Activated naive CD4-positive, alpha-beta T cell treated with anti-CD3 and anti-CD28 coated beads, Interleukin-2, amount 50 U/mL, for 16 hours (primary cell): ENCODE measurements at places on chromosomes 6 and 20.

- DNase-seq: no peak
Observed at GRCh38 chr6:5729813-5730517, 276.8 kb downstream of the NRN1 start.

DNA sequence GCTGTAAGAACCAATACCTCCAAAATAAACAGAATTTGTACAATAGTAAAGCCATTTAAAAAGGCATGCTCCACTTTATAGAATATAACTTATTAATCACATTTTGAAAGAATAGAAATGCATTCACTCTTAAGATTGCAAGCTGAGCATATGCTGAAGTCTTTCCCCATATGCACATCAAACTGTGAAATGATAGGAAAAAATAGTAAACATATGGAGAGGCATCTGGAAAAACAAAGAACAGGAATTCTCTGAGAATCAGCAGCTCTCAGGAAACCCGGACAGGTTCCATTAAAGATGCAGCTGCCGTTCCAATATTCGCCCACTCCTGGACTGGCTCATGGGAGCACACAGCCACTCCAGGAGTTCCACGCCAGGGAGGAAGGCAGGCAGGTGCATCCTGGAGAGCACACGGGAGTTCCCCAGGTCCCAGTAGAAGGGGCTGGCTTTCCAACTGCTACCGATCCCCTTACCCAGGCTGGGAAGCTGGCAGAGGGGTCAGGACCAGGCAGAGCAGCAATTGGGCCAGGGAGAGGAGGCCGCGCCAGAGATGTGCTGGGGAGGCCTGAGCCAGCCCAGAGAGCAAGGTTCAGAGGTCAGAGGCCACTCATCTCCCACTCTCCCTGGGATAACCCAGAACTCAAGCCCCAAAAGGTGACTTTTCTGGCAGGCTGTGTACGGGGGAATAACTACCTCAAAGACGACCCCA is 111.1 kb downstream of the DLL1 start:
- no peak for DNase-seq

- no peak for DNase-seq
Observed at GRCh38 chr6:33627876-33628275, 6.8 kb downstream of the ITPR3 start.

GRCh38 chr20:50146732-50147662 is 6.5 kb downstream of the PEDS1 start:
- peak; percentile 73 for DNase-seq

- DNase-seq: no peak
Observed at GRCh38 chr6:11851387-11851786, 72.8 kb upstream of the ADTRP start.

DNA sequence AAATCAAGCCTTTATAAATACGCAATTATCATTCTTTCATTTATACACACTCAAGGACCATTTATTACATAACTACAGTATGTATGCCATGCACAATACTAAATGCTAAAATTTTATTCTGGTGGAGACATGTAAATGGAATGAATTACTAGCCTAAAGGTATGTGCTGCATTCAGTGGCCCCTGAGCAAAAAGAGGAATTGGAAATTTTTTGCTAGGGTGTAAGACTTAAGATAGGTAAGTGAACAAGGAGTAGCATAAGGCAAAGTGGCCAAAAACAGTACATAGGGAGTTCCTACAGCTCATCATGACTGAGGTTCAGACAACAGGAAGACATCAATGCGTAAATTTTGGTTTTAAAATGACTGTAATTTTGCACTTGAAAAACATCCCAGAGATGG is 2.3 kb upstream of the MTFR2 start:
- DNase-seq: no peak

GRCh38 chr6:79384845-79385244 is 150.4 kb upstream of the HMGN3 start:
- no peak for DNase-seq

- DNase-seq: peak; percentile 89
Observed at GRCh38 chr20:48769069-48769983, 58.5 kb downstream of the PREX1 start.

DNA sequence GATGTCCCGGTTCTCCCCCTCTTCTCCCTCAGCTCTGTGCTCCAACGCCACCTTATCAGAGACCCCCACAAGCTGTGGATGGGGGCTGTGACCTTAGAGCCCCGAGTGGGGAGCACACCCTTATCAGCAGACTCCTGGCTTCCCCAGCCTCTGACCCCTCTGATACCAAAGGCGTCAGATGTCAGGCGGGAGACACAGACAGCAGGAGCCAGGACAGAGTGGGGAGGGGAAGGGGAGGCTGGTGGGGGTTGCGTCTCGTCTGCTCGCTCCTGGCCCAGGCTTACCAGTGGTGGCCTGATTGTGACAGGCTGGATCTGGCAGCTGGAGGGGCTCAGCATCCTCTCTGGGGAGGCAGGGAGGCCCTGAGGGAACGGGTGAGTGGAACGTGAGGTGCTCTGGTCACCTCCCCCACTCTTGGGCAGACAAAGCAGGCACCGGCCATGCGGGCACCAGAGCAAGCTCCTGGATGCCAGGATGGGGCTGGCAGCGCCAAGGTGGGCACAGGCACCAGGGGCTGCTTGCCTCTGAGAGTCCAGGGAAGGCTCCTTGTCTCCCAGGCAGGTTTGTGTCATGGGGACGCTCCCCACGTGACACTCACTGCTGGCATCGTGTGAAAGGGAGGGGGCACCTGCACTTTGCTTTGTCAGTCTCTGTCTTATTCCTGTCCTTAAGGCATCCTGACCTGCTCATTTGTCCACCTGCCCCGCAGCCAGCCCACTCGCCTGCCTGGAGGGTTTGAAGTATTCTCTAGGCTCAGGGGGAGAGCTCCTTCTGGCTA is 27.8 kb upstream of the GATA5 start:
- DNase-seq: no peak

- DNase-seq: no peak
Observed at GRCh38 chr6:140711019-140711613, 1336.7 kb upstream of the CITED2 start.

- DNase-seq: no peak
Observed at GRCh38 chr6:146950351-146950835, 253.8 kb upstream of the STXBP5 start.

- DNase-seq: no peak
Observed at GRCh38 chr20:3282271-3283221, 43.6 kb upstream of the SLC4A11 start.

GRCh38 chr6:152012227-152012626 is 204.7 kb downstream of the ESR1 start:
- DNase-seq: no peak

- no peak for DNase-seq
Observed at GRCh38 chr20:6180531-6180930, 57.7 kb upstream of the FERMT1 start.

DNA sequence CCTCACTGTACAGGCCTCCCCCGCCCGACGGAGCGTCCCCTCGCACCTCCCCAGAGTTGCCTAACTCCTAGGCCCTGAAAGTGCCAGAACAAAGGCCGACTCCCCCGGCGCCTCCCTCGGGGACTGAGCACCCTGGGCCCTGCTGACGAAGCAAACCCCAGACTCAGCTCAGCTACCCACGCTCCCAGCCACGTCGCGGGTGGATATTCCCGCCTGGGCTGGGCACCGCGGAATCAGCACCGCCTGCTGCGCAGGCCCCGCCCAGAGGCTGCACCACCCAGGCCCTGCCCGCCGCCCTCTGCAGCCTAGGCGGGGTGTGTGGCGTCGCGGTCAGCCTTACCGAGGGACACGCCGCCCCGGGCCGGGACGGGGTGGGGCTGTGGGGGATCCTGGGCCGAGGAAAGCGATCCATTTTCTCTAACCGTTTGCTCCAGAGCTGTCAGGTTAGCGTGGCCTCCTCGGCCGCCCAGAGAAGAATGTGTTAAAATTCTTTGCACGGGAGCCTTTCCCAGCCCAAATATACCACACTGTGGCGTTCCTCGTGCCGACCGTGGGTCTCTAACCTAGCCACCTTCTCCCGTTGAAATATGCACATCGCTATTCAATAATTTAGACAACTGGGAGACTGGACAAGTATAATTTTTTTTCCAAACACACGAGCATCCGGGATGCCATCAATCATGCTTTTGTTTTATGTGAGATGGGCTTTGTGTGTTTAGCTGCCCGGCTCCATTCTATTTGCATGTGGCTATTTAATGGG is 31.4 kb downstream of the TFAP2A start:
- DNase-seq: no peak

GRCh38 chr6:158830736-158831135 is 11.6 kb upstream of the EZR start:
- DNase-seq: no peak

GRCh38 chr20:62663145-62664018 is 21.1 kb downstream of the SLCO4A1 start:
- DNase-seq: no peak

- peak; percentile 31 for DNase-seq
Observed at GRCh38 chr20:32456869-32457478, 98.8 kb downstream of the ASXL1 start.

- no peak for DNase-seq
Observed at GRCh38 chr6:170276369-170277057, 14.4 kb downstream of the DLL1 start.

GRCh38 chr6:78868116-78868515 is 765 bp downstream of the IRAK1BP1 start:
- no peak for DNase-seq

DNA sequence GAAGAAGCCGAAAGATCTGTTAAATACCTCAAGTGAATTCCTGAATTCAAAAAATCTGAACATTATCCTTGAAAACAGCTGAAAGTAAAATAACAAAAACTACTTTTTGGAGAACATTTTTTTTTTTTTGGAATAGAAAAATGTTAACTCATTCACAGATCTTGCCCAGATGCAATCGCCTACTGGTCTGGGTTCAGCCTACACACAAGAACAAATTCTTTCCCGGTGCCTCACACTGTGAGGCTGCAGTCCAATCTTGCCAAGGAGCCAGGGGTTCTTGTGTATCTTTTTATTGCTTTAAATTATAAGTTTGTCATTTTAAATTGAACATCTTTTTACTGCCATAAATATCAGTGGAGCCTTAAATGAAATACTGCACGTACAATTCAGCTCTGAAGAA is 41.2 kb upstream of the TMEM200A start:
- no peak for DNase-seq

DNA sequence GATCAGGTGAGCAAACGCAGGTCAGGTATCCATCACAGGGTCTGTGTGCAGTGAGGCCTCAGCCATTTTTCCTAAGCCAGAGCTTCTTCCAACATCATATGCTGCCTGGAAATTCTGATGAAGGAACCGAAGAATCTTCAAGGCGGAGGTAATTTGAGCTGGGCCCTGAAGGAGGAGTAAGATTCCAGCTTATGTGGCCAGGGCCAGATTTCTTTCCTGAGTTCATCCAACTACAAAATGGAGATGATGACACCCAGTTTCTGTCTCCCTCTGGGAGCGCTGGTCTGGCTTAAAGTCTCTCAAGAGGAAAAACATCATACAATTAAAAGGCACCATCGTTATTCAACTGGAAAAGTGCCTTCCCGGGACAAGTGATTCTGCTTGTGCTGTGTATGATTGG is 6.9 kb upstream of the MANBAL start:
- no peak for DNase-seq

DNA sequence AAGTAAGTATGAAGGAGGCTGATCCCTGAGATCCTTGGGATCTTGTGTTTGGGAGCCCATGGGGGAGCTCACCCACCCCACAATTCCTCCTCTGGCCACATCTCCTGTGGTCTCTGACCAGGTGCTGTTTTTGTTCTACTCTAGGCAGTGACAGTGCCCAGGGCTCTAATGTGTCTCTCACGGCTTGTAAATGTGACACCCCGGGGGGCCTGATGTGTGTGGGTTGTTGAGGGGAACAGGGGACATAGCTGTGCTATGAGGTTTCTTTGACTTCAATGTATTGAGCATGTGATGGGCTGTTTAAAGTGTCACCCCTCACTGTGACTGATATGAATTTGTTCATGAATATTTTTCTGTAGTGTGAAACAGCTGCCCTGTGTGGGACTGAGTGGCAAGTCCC is 2.8 kb downstream of the HLA-G start:
- DNase-seq: no peak

GRCh38 chr20:6630514-6630913 is 137.0 kb upstream of the BMP2 start:
- no peak for DNase-seq

DNA sequence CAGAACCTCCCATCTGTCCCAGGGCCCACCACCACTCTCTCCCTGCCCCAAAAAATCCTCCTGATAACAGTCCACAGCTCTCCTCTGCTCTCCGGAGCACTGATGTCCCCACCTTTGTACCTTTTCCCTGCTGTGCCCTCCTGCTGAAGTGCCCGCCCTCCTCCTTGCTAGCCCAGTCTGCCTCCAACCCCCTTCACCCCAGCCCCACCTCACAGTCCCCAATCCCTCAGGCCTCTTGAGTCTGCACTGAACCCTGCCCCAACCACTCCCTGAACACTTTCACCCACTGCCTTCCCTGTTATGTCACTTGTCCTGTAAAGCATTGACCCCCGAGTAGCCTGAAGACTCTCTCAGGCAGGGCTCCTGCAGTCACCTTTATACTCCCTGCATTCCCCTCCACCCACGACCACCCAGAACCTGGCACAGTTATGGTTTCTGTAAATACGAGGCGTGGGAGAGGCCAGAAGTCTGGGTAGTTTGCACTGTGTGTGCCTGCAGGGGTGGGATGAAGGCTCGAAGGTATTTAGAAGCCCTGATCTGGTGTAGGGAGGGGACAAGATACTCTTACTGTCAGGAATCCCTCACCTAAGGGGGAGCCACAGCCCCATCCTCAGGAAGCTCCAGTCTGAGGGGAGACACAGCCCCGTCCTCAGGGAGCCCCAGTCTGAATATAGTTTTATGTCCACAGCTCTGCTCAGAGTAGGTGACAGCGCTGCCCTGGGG is 5.4 kb downstream of the GLP1R start:
- no peak for DNase-seq

DNA sequence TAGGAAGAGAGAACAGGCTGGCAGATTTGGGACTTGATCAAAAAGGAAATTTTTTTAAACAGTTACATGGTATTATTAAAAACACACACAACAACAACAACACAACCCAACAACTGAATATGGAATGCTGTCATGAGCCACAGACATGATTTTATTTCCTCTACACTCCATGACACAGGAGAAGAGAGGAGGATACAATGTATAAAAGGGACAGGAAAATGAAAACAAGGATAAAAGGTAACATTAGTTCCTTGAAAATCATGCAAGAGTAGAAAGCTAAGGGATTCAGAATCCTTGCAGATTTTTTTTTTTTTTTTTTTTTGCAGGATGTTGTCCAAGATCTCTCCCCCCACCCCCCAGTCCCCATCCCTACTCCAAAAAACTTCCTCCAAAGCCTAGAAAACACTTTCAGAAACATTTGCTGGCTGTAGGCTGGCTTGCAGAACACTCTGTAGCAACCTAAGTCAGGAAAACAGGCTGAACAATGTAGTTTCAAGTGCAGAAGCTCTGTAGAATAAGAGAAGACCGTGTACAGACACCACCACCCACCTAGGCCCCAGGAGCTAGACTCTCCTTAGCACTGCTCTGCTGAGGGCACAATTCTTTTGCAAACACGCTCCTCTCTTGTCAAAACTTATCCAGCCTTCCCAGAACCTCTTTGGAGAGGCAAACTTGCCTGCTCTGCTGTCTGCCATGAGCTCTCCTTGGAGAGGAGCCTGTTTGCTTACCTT is 845 bp downstream of the ZMYND8 start:
- DNase-seq: peak; percentile 16
